Activated naive CD8-positive, alpha-beta T cell treated with anti-CD3 and anti-CD28 coated beads for 36 hours (primary cell): ENCODE measurements at places on chromosomes 3 and 15. TPM values are rescaled to one million over a fixed set of nuclear protein-coding genes. Genes with fewer than 3 reads are reported as not detected.

- no peaks in the 10 kb centered on the region for H3K36me3 ChIP-seq
- no peak overlapping the region for H3K4me3 ChIP-seq
- no peak for DNase-seq
Observed at GRCh38 chr3:198092276-198092675, 132.3 kb downstream of the LMLN start.

GRCh38 chr15:47972738-47973137 lies 148.1 kb upstream of the SLC24A5 start:
- no peak for DNase-seq
- no peaks in the 10 kb centered on the region for H3K4me1 ChIP-seq
- H3K4me3 ChIP-seq = no peak overlapping the region
- peaks cover 6% of the 10 kb centered on the region for H3K27me3 ChIP-seq
- H3K27ac ChIP-seq = no peak overlapping the region

DNA sequence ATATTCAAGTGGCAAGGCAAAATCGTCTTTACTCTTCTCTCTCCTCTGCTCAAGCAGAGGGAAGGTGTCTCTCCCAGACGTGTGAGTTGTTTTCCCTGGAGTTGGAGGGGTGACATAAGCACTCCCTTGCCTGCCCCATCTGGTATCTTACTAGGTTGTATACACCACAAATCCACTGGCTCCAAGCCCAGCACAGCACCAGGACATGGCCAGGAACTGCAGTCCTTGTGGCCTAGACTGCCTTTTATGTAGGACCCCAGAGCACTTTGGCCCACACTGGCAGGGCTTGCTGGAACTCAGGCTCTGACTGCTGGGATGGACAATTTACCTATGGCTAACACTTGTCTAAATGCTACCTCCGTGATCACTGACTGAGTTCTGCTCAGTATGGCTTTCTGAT lies 34.0 kb downstream of the DZIP3 start:
- H3K36me3 ChIP-seq = peaks cover 13% of the 10 kb centered on the region
- no peaks in the 10 kb centered on the region for H3K4me1 ChIP-seq
- no peak for DNase-seq
- H3K4me3 ChIP-seq = no peak overlapping the region
- no peak overlapping the region for H3K27ac ChIP-seq

DNA sequence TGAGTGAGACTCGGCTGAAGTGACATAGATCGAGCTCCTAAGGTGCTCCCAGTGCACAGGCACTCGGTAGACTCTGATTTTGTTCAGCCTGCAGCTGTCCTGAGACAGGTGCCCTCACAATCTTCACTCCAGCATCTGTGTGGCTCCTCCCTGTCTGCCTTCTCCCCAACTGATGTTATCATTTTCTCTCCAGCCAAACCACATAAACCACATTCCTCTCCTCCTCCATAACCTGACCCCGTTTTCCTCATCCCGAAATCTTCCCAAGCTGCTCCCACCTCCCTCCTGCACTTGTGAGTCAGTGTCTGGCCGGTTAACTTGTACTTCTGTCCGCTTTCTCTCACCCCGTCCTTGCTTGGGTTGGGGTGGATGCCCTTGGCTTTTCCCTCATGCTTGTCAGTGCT lies 93.3 kb upstream of the HACD2 start:
- no peaks in the 10 kb centered on the region for H3K36me3 ChIP-seq
- H3K4me3 ChIP-seq = no peak overlapping the region
- no peaks in the 10 kb centered on the region for H3K4me1 ChIP-seq

GRCh38 chr15:56490461-56490860 lies 25.5 kb upstream of the MNS1 start:
- no peaks in the 10 kb centered on the region for H3K4me1 ChIP-seq
- DNase-seq = no peak
- H3K27ac ChIP-seq = no peak overlapping the region
- H3K4me3 ChIP-seq = no peak overlapping the region
- no peaks in the 10 kb centered on the region for H3K36me3 ChIP-seq
- H3K27me3 ChIP-seq = peaks cover 7% of the 10 kb centered on the region

DNA sequence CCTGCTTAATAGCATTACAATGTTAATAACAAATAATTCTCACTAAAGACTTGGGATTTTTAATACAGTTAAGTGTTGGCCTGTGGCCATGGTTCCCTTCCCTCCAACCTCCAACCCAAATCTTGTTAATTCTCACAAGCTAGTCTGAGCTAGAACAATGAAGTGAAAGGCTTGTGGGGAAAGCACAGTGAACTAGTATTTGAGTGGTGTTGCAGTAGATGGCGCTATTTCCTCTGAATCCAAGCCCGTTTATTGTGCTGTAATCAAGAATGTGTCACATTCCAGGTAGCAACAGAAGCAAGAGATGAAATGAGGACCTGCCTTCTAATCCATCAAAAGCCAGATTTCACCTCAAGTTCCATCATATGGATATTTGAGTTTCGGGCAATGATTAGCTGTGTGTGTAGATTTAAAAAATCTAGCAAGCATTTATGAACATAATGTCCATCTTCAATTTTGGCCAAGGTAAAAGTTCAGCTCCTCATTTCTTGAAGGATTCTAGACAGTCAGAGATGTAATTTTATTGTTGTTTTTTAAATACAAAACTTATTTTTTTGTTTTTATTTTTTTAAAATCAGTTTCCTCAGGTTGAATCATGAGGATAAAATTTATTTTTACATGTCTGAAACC lies 160.7 kb downstream of the SQOR start:
- H3K36me3 ChIP-seq = no peaks in the 10 kb centered on the region
- H3K27ac ChIP-seq = no peak overlapping the region
- H3K4me3 ChIP-seq = no peak overlapping the region
- DNase-seq = no peak
- peaks cover 20% of the 10 kb centered on the region for H3K27me3 ChIP-seq

DNA sequence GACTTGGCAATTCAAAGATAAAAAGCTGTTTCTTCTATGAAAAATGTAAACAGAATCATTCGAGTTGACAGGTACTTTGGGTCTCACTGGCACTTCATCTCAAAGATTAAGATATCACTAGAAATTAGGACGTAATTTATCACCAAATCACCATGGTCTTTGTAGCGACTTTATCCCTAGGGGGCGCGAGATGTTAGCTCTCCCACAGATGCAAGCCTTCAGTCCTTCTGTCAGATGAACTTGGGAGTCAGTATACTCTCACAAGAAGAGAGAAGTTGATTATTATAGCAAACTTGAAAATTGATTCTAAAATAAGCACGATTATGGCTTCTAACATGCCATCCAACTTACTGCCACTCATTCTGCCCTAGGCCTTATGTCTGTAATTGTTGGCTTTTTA lies 150.3 kb downstream of the ALCAM start:
- no peak for DNase-seq
- no peak overlapping the region for H3K4me3 ChIP-seq
- peaks cover 2% of the 10 kb centered on the region for H3K4me1 ChIP-seq
- H3K27ac ChIP-seq = no peak overlapping the region
- no peaks in the 10 kb centered on the region for H3K27me3 ChIP-seq

DNA sequence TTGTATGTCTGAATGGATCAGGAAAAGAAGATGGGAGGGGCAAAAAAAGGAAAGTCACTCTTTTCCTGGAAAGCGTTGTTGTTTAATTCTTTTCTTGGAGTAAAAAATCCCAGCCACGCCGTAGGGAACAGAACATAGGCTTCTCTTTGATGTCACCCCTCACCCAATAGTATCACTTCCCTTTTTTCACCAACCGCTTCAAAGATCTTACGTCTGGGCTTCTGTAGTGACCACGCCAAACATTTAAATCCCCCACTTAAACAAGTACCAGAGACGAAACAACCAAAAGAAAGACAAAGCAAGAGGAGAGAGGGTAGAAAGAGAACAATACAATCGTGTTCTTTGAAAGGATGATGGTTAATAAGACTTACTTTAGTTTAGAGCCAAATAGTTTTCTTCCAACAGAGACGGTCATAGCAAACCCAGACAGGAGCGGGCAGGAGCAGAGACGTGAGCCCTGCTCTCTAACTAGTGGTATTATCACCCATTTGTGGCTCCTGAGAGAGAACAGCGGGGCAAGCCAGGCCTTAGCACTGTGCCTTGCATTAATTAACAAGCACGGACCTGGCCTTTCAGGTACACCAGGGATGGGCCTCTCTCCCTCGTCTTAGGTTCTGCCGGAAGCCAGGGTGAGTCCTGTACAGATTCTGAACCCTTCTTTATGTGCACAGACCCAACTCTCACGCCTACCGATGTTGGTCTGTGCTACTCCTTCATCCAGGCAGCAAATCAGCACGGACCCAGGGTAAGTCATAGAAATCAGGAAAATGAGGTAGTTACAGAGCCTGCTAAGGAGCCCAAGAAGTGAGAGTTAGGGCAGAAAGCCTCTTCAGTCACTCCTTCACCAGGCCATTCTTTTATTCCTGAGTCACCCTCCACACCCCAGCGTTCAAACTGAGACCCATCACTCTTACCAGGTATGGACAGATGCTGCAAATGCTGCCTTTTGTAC lies 28.2 kb upstream of the BCL6 start:
- no peak overlapping the region for H3K27ac ChIP-seq
- no peak for DNase-seq
- peaks cover 2% of the 10 kb centered on the region for H3K36me3 ChIP-seq
- peaks cover 50% of the 10 kb centered on the region for H3K4me1 ChIP-seq
- H3K4me3 ChIP-seq = no peak overlapping the region

GRCh38 chr3:141539431-141540187 lies 52.8 kb downstream of the RASA2 start:
- no peak overlapping the region for H3K4me3 ChIP-seq
- H3K27me3 ChIP-seq = no peaks in the 10 kb centered on the region
- peaks cover 63% of the 10 kb centered on the region for H3K36me3 ChIP-seq
- no peak for DNase-seq

DNA sequence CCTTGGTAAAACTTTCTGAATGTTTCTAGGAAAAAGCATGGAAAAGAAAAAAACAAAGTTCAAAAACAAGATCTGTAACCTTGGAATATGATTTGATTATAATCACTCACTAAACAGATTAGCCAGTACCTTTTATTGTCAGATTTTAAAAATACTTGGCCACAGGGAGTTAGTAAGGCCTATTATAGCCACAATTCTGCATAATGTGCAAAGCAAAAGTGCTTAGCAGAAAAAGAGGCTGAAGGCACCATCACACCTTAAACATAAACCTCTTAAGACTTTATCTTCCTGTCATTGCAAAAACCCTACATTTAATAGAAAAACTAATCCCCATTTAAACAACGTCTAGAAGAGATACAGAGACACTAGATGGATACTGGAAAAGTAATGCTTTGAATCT lies 41.8 kb downstream of the CHSY1 start:
- peaks cover 85% of the 10 kb centered on the region for H3K4me1 ChIP-seq
- peak overlapping the region; percentile 36 for H3K27ac ChIP-seq
- H3K36me3 ChIP-seq = peaks cover 37% of the 10 kb centered on the region
- no peaks in the 10 kb centered on the region for H3K27me3 ChIP-seq
- no peak for DNase-seq

GRCh38 chr15:76158815-76159214 lies 99.0 kb downstream of the TMEM266 start:
- no peaks in the 10 kb centered on the region for H3K36me3 ChIP-seq
- H3K27ac ChIP-seq = no peak overlapping the region
- no peak overlapping the region for H3K4me3 ChIP-seq
- no peaks in the 10 kb centered on the region for H3K27me3 ChIP-seq

- peaks cover 38% of the 10 kb centered on the region for H3K4me1 ChIP-seq
- H3K27me3 ChIP-seq = no peaks in the 10 kb centered on the region
Observed at GRCh38 chr3:186802701-186803100, 3.6 kb downstream of the RFC4 start.

- no peaks in the 10 kb centered on the region for H3K27me3 ChIP-seq
- no peak for DNase-seq
- no peak overlapping the region for H3K4me3 ChIP-seq
- peaks cover 51% of the 10 kb centered on the region for H3K4me1 ChIP-seq
- peak overlapping the region; percentile 54 for H3K27ac ChIP-seq
- H3K36me3 ChIP-seq = peaks cover 5% of the 10 kb centered on the region
Observed at GRCh38 chr3:197802779-197803459, 11.9 kb downstream of the LRCH3 start.

Gene IL17RE
- 1.2 TPM for total RNA-seq

Gene CHRM5
- total RNA-seq = not detected

Gene CD200
- total RNA-seq = 33.6 TPM

Gene RNU5B-1
- total RNA-seq = not detected

Gene CPNE9
- not detected for total RNA-seq

Gene GMPS
- 157 TPM for total RNA-seq

Gene PLIN1
- total RNA-seq = 0.34 TPM

Gene DCLK3
- total RNA-seq = 0.10 TPM

Gene CA12
- not detected for total RNA-seq

Gene CIAO2A
- 95.2 TPM for total RNA-seq

Gene CSTA
- not detected for total RNA-seq

Gene SLC7A14
- not detected for total RNA-seq

Gene SLC9C1
- total RNA-seq = not detected
